ENCODE measurements at places on chromosomes 5 and 9.

DNA sequence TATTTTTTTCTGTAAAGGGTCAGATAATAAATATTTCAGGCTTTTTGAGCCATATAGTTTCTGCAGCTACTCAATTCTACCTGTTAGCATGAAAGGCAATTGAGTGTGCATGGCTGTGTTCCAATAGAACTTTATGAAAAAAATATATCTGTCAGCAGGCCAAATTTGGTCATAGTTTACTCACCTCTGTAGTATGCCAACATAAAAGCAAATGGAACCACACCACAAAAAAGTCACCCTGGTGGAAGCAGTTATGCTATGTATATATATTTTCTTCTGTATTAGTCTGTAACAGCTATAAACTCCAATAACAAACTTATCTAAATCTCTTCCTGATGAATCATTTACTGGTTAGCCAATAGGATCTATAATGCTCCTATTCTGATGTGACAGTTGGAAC lies 3.4 kb downstream of the SLC38A9 start:
- no peak for DNase-seq

DNA sequence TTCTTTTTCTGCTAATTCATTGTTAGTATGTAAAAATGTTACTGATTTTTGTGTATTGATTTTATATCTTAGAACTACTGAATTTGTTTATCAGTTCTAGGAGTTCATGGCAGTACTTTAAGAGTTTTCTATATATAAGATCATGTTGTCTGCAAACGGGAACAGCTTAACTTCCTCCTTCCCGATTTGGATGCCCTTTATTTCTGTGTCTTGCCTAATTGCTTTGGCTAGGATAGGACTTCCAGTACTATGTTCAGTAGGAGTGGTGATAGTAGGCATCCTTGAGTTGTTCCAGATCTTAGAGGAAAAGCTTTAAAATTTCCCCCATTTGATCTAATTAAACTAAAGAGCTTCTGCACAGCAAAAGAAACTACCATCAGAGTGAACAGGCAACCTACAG lies 20.1 kb downstream of the RCL1 start:
- no peak for DNase-seq

DNA sequence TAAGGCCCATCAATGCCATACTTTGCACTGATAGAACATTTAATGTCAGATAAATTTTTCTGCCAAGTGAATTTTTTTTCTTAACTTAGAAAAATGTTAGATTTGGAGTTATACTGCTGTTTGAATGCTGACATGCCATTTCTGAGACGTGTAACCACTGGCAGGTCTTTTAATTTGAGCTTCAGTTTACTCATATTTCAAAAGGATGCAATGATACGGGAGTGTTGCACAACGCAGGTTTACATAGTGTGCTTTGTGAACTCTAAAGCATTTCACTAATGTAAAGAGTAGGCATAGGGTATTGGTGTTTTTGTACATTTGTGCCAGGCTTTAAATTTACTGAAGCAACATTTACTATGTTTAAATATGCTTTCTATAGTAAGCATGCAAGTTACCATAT lies 4.2 kb downstream of the ZBTB43 start:
- peak; percentile 23 for DNase-seq

DNA sequence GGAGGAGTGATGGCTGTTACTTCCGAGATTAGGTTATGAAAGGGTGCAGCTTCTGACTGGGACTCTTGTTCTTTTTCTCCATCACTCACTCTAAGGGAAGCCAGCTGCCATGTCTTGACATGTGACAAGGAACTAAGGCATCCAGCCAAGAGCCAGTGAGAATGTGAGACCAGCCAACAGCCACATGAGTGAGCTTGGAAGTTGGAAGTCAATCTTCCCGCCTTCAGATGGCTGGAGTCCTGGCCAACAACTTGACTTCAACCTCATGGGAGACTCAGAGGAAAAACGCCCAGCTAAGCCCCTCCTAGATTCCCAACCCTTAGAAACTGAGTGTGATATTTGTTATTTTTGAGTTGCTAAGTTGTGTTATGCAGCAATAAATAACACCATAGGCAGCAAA lies 201.1 kb downstream of the SNX18 start:
- peak; percentile 60 for DNase-seq

- DNase-seq: no peak
Observed at GRCh38 chr9:136341042-136341655, 13.8 kb downstream of the GPSM1 start.

DNA sequence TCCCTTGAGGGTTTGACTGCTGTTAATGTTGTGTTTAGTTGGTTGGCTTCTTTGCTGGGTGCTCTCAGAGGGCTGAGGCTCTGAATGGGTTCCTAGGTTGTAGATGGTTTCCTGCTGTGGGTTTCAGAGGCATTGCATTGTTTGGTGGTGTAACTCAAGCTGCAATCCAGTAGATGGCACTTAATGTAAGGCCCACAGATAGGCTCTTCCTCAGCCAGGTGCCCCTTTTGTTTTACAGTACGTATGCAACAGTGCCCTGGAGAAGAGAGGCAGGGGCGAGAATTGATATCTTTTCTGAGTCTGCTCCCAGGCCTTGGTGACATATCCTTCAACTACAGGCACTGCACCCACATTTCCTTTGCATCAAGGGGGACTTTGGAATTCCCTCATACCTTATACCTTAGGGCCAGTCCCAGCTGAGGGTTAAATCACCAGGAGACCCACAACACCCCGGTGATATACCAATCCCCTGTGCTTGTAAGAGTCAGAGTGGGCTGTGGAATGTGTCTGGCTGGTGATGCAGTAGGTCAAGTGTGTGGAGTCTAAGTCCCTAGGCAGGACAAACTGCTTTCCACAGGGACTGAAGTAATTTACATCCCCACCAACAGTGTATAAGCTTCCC lies 7.0 kb upstream of the UGT3A2 start:
- DNase-seq: no peak

DNA sequence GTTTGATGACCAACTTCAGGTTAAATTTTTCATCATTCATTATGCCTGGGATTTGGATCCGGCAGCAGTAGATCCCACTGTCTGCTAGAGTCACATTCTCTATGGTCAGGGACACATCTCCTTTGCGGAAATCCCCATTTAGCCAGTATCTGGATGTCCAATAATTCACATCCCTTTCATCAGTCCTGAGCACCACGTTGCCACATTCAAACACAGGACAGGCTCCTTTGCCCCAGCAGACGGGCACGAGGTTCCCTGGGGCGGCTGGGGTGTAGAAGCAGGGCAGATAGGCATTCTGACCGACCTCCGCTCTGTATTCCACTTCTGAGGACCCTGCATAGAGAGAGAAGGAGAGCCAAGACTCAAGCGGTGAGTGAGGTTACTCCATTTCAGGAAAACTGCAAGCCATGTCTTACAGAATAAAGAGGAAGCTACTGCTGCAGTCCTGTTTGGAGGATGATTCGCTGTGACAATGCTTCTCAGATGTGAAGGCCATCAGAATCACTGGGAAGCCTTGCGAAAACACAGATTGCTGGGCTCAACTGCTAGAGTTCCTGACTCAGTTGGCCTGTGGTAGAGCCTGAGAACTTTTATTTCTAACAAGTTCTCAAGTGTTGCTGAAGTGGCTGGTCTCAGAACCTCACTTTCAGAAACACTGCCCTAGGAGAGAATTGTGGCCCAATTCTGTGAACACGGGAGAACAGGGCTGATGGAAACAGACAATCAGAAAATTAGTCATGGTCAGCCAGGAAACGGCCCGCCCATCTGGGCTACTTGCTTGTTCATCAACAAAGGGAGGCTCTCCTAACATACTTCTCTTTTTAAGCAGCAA lies 2.0 kb downstream of the HAVCR2 start:
- no peak for DNase-seq

GRCh38 chr9:108991479-108991878 lies 21.8 kb downstream of the CTNNAL1 start:
- no peak for DNase-seq

- DNase-seq: no peak
Observed at GRCh38 chr9:132204883-132205282, 43.0 kb downstream of the NTNG2 start.

DNA sequence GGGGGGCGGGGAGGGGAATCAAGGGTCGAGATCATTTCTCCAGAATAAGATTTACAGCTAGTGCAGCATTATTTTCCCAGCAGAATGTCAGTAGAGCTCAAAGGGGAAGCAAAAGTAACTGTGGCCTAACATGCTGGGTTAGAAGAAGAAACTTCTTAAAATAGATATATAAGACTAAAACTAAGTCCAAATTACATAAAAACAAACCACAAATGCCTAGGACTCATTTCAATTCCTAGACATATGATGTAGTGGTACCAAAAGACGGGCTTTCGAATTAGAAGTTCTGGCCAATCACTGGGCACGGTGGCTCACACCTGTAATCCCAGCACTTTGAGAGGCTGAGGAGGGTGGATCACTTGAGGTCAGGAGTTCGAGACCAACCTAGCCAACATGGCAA lies 20.8 kb upstream of the MELK start:
- DNase-seq: no peak

- no peak for DNase-seq
Observed at GRCh38 chr5:151688436-151688835, 1.7 kb upstream of the SPARC start.

- no peak for DNase-seq
Observed at GRCh38 chr9:973295-973834, 3.1 kb upstream of the DMRT3 start.

DNA sequence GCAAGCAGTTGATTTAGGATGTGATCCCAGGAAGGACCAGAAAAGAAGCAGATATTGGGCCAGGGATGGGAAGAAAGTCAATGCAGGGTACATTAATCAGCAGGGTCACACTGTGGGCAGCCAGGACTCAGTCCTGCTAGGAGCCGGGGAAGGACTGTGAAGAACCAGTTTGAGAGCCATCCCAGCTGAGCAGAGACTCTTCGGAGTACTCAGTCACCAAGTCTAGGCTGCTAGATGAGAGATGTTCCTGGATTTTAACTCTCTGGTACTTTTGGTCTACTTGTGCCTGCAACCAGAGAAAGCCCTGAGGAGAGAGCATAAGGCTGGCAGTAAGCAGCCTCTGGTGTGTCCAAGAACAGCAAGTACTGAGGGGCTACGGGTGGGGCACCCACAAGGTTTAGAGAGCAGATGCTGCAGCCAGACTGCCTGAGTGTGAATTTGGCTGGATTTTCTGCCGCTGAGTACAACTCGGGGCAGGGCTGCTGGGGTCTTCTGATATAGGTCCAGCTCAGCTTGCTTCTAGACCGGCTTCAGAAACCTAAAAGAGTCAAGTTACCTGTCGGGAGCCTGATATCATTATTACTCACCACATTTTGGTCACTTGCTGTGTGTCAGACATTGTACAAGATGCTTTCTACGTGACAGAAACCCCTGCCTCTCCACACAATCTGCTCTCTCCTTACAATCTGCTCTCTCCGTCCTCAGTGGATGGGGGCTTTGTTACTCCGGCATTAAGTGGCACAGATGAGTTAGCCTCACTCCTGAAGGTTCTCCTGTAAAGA lies 250.2 kb upstream of the GAS1 start:
- DNase-seq: no peak

DNA sequence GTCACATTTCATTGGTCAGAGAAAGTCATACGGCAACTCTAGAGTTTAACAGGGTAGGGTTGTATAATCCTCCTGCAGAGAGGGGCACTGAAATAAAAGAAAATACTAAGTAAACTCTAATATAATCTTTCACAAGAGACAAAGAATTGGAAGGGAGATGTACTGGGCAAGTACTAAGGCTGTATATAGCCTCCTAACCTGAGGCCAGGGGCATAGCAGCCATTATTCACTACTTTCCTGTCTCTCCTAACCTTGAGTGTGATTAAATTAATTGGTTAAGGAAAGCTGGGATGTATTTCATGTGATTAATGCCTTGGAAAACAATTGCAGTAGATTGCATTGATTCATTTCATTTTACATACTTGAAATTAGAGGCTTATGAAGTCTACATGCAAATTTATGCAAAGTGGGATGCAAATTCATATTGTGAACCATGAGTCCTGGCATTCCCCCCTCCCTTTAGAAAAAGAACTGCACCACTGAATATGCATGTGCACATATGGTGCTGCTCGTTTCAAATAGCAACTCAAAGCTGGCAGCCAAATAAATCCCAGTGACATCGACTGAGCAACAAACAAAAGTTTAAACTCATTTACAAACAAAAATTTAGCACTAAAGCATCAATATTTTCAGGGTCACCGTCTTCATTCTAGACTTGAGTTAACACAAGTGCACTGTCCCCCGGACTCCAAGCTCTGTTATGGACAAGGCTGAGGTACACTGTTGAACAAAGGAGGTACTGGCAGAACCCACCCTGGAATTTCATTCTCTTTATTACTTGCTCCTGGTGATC lies 70.0 kb downstream of the DMAC1 start:
- DNase-seq: no peak

DNA sequence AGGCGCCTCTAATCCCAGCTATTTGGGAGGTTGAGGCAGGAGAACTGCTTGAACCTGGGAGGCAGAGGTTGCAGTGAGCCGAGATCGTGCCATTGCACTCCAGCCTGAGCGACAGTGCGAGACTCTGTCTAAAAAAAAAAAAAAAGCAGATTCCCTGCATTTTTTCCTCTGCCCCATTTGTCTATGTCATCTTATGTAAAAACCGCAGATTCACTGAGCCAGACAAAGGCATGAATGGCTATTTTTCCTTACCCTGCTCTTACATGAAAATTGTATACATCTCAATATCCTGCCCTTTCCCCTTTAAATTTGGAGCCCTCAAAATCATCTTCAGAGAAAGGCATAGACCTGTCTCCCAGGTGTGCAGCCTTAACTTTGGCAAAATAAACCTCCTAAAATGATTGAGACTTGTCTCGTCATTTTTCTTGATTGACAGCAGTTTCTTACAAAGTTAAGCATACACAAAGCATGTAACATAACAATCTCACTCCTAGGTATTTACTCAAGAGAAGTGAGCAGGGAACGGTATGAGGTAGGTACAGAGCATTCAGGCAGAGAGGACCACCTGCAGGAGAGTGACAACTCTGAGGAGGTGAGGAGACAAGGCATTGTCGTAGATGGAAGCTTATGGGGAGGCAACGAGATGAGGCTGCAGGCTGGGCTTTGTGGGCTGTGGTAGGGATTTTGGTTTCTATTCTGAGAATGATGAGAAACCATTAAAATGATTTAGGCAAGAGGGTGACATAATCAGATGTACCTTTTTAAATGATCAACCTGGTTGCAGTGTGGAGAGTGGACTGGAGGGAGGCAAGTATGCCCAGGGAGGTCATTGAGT lies 65.7 kb upstream of the IL6ST start:
- DNase-seq: no peak

DNA sequence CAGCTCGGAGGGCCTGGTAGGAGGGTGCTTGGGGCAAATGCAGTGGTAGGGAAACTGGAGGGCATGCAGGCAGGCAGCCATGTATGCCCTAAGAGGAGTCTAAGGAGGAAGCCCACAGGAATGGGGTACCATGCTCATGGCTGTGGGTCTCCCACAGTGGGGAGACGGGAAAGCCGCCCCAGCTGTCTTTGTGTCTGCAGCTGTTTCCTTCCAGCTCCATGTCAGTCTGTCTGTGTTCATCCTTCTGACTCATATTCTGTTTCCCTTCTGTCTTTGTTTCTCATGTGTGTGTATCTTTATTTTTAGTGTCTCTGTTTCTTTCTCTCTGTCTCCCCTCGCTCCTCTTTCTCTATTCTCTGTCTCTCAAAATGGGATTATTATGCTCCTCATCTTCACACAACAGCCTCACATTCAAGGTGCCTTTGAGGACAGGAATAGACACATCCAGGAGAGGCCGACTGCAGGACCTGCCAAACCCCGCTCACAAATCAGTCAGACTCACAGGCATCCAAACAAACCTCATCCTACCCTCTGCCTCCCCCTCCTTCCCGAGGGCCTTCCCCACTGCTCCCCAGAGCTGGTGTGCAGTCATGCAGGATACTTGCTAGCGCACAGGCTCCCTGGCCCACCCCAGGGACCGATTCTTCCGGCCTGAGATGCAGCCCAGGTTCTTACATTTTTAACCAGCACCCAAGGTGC lies 68.4 kb upstream of the RARS1 start:
- DNase-seq: no peak

GRCh38 chr9:127587966-127588365 lies 24.1 kb upstream of the STXBP1 start:
- no peak for DNase-seq

All from AG10803 (cell line).